ENCODE measurements at places on chromosomes 1 and 21.

DNA sequence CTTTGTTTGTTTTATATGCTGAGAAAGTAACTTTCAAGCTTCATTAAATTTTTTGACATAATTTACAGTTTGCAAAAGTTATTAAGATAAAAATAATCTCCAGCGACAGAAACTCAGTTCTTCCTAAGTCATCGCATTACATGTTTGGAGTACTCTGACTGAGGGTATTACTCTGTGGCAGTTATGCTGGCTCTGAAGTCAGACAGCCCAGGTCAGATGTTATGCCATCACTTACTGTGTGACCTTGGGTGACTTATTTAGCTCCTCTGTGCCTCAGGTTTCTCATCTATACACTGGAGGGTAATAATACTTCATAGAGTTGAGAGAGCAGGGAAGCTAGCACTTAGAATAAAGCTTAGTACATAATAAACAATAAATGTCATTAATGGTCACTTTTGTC is 26.4 kb downstream of the PRKAA2 start:
- no peak for DNase-seq
- no peak overlapping the region for H3K4me3 ChIP-seq
- H3K4me1 ChIP-seq: no peaks in the 10 kb centered on the region
- no peaks in the 10 kb centered on the region for H3K36me3 ChIP-seq

DNA sequence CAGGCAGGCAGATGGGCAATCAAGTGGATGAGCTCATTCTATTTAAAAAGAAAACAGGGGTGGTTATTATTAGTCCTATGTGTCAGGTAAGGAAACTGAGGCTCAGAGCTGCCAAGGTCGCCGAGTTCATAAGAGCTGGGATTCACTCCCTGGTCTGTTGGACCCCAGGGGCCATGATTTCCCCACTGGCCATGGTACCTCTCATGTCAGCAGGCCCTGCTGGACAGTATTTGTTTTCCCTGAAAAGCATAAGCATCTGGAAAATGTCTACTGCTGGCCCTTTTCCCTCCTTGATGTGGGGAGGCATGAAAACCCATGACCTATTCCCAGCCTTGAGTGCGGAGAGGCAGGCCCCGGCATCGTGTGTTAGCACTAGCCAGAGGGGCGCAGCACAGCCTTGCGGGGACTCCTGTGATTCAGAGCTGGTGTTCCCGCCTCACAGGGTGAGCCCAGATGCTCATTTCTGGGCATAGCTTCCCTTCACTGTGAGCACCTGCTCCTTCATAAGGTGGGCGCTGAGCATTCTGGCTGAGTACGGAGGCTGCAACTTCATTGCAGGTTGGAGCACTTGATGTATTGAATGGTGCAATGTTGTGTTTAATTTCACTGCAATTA is 617.5 kb downstream of the PTPRU start:
- no peak overlapping the region for H3K27ac ChIP-seq
- no peaks in the 10 kb centered on the region for H3K36me3 ChIP-seq
- H3K4me1 ChIP-seq: no peaks in the 10 kb centered on the region

DNA sequence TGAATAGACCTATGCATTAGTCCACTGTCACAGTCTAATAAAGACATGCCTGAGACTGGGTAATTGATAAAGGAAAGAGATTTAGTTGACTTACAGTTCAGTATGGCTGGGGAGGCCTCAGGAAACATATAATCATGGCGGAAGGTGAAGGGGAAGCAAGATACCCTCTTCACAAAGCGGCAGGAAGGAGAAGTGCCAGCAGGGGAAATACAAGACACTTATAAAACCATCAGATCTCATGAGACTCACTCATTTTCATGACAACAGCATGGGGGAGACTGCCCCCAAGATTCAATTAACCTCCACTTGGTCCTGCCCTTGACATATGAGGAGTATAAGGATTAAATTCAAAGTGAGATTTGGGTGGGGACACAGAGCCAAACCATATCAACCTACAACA is 59.4 kb downstream of the CAPN9 start:
- no peaks in the 10 kb centered on the region for H3K36me3 ChIP-seq
- peaks cover 6% of the 10 kb centered on the region for H3K27me3 ChIP-seq
- no peak overlapping the region for H3K27ac ChIP-seq
- no peaks in the 10 kb centered on the region for H3K4me1 ChIP-seq

DNA sequence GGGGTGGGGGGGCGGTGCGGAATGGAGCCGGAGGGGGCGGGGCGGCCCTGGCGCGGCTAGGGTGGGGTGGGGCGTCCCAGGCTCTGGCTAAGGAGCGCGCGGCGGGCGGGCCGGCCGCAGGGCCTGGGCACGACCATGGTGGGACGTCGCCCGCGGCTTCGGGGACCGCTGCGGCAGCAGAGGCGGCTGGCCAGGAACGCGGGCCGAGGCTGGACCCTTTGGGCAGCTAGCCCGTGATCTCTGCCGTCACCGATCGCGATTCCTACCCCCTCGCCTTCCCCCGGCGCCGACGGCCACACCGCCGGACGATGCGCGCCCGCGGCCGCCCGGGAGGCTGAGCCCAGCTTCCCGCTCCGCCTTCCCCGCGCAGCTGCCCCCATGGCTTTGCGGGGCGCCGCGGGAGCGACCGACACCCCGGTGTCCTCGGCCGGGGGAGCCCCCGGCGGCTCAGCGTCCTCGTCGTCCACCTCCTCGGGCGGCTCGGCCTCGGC is at the start of gene MAP3K21:
Gene MAP3K21 (plus strand): TSS at position 74 of the 491 bp plus-strand sequence. CDS start 305 bp downstream, at position 379.
- H3K27ac ChIP-seq: peak within 1 kb of the TSS; percentile 20
- H3K36me3 ChIP-seq: no peaks in the 10 kb centered on the region
- H3K27me3 ChIP-seq: peaks cover 37% of the 10 kb centered on the region
- peak within 1 kb of the TSS; percentile 71 for H3K4me3 ChIP-seq
- peaks cover 4% of the 10 kb centered on the region for H3K4me1 ChIP-seq
- no peak for DNase-seq

- H3K36me3 ChIP-seq: no peaks in the 10 kb centered on the region
- no peak overlapping the region for H3K27ac ChIP-seq
- H3K27me3 ChIP-seq: no peaks in the 10 kb centered on the region
- no peak overlapping the region for H3K4me3 ChIP-seq
Observed at GRCh38 chr21:16570171-16570570, 840.4 kb downstream of the USP25 start.

- H3K4me3 ChIP-seq: no peak overlapping the region
- peaks cover 3% of the 10 kb centered on the region for H3K27me3 ChIP-seq
- no peak for DNase-seq
- H3K4me1 ChIP-seq: peaks cover 25% of the 10 kb centered on the region
- no peak overlapping the region for H3K27ac ChIP-seq
Observed at GRCh38 chr1:226104671-226105121, 42.2 kb downstream of the H3-3A start.

DNA sequence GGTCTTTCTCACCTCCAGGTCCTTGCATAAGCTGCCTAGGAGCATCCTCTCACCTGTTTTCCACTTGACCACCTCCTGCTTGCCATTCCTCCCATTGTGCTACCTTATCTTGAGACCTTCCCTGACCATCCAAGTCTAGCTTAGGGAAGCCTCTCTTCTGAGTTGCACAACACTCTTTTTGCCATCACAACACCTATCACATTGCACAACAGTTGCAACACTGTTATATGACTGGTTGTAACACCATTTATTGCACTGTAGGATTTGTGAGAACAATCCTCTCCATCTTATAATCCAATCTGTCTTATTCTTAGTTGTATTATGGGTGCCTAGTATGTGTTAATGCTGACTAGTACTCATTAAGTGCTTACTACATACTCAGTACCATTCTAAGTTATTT is 488.7 kb downstream of the OMA1 start:
- H3K4me3 ChIP-seq: no peak overlapping the region
- no peaks in the 10 kb centered on the region for H3K27me3 ChIP-seq
- H3K36me3 ChIP-seq: no peaks in the 10 kb centered on the region
- H3K4me1 ChIP-seq: no peaks in the 10 kb centered on the region

DNA sequence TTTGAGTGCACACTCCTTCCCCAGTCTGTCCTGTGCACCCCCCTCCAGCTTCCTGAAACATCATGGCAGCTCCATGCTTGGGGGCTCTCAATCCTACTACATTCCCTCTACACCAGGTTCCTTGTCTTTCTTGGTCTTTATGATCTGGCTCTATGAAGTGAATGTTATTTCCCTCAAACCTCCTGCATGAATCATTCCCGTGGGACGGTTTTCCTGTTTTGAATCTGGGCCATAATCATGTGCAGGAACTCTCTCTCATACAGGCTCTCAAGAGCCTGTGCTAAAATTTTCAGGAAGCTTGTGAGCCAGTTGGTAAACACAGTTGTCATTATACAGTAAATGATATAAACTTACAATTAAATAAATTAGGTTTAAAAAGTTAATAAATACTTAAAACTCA is 89.8 kb upstream of the KCNE2 start:
- DNase-seq: no peak
- no peaks in the 10 kb centered on the region for H3K27me3 ChIP-seq

DNA sequence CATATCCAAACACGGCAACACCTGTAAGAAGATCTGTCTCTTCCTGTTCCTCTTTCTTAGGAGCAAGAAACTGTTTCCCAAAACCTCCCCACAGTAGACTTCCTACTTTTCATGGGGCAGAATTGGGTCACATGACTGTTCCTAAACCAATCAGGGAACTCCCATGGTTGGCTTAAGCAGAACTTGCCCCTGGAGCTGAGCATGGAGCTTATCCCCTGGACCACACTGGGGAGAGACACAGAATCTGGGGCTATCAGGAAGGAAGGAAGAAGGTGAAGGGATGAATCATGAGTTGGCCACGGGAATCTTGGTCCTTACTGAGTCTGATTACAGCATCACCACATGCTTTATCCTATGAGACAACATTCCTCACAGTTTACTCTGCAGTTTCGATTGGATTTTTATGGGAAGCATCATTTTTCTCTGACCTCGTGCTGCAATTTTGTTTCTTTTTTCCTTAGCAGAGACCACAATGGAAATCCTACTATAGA is 81.8 kb downstream of the CDC7 start:
- no peak overlapping the region for H3K4me3 ChIP-seq
- no peak for DNase-seq
- peaks cover 4% of the 10 kb centered on the region for H3K27me3 ChIP-seq
- no peak overlapping the region for H3K27ac ChIP-seq
- H3K4me1 ChIP-seq: peaks cover 1% of the 10 kb centered on the region
- H3K36me3 ChIP-seq: no peaks in the 10 kb centered on the region

- peaks cover 10% of the 10 kb centered on the region for H3K27me3 ChIP-seq
- no peak overlapping the region for H3K4me3 ChIP-seq
- H3K4me1 ChIP-seq: peaks cover 16% of the 10 kb centered on the region
- no peak for DNase-seq
Observed at GRCh38 chr21:38351961-38352521, 95.2 kb downstream of the KCNJ15 start.

DNA sequence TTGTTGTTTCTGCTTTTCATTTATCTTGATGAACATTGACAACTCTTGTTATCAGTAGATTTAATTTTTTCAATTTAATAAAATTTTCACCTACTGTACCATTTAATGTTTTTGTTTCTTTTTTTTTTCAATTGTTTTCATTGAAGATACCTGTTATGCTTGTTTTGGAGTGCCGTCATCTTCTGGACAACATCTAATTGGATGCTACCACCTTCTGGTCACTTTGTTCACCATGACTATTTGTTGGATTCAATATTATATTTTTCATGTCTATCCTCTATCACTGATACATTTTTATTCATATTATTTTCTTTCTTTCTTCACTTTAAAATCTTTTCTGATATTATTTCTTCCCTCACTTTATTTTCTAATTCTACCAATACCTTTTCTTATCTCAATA is 14.0 kb downstream of the KRTAP21-2 start:
- peaks cover 13% of the 10 kb centered on the region for H3K27me3 ChIP-seq
- DNase-seq: no peak
- H3K4me1 ChIP-seq: no peaks in the 10 kb centered on the region
- H3K4me3 ChIP-seq: no peak overlapping the region
- H3K36me3 ChIP-seq: peaks cover 1% of the 10 kb centered on the region

DNA sequence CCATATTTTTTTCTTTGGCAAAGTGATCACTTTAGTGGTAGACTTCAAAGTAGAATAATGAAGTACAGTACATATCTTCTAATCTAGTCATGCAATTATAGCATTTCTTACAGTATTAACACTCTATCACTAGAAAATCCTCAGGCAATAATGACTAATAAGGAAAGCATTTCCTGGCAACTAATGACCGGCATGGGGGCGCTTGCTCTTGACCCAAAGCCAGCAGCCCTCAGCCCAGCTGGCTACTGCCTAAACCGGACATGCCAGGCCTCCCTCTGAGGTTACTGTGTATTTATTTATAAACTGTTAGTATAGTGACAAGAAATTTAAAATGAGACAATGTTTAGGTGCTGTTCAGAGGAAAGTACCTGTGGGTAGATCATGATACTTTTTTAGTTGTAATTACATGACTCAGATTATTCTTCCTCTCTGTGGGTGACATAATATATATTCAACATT is 633.8 kb downstream of the PTPRC start:
- peak; percentile 2 for DNase-seq
- H3K4me3 ChIP-seq: no peak overlapping the region
- H3K4me1 ChIP-seq: peaks cover 11% of the 10 kb centered on the region
- no peak overlapping the region for H3K27ac ChIP-seq
- H3K36me3 ChIP-seq: peaks cover 1% of the 10 kb centered on the region

GRCh38 chr21:42276076-42276475 is 39.1 kb downstream of the TFF3 start:
- no peaks in the 10 kb centered on the region for H3K27me3 ChIP-seq
- H3K27ac ChIP-seq: no peak overlapping the region
- DNase-seq: no peak
- peaks cover 2% of the 10 kb centered on the region for H3K36me3 ChIP-seq

- H3K36me3 ChIP-seq: peaks cover 33% of the 10 kb centered on the region
- peaks cover 43% of the 10 kb centered on the region for H3K4me1 ChIP-seq
- peak; percentile 61 for DNase-seq
Observed at GRCh38 chr21:46551636-46552241, 53.1 kb downstream of the S100B start.

GRCh38 chr1:39566441-39567137 is 10.0 kb downstream of the PABPC4 start:
- peaks cover 25% of the 10 kb centered on the region for H3K4me1 ChIP-seq
- no peak overlapping the region for H3K4me3 ChIP-seq
- peaks cover 74% of the 10 kb centered on the region for H3K36me3 ChIP-seq
- DNase-seq: no peak
- H3K27me3 ChIP-seq: no peaks in the 10 kb centered on the region

DNA sequence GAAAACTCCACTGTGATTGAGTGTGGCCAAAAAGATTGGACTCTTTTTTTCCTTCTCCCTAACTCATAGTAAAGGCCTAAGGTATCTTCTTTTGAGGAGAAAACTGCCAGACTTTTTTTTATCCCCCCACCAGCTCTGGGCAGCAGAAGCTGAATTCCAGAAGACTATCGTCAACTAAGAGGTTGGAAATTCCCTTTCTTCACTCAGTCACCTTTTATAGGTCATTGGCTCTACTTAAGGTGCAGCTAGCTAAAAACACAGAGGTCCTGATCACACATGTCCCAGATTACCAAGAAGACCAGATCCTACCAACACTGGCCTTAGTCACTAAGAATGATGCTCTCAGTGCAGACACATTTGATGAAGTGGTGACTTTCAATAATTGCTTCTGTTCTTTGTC is 1441.2 kb downstream of the PLA2G4A start:
- no peak overlapping the region for H3K4me3 ChIP-seq
- no peak for DNase-seq
- H3K27me3 ChIP-seq: no peaks in the 10 kb centered on the region
- no peak overlapping the region for H3K27ac ChIP-seq
- H3K36me3 ChIP-seq: no peaks in the 10 kb centered on the region

All from activated naive CD8-positive, alpha-beta T cell treated with anti-CD3 and anti-CD28 coated beads for 36 hours (primary cell).